Activated CD4-positive, alpha-beta T cell treated with anti-CD3 and anti-CD28 coated beads, Interleukin-2, amount 10 ng/mL, durations not matched to agents 24 days and 14 days (primary cell): ENCODE measurements at places on chromosomes 5 and 9. TPM values are rescaled to one million over a fixed set of nuclear protein-coding genes. Genes with fewer than 3 reads are reported as not detected.

TNFSF8 gene
- 148 and 150 TPM in 2 replicates for total RNA-seq

CERT1 gene
- 46.4 and 49.2 TPM in 2 replicates for total RNA-seq

THOC3 gene
- total RNA-seq, result 94.4 and 102 TPM in 2 replicates

ELL2 gene
- total RNA-seq, result 103 and 111 TPM in 2 replicates

ZCCHC10 gene
- 32.2 and 36.0 TPM in 2 replicates for total RNA-seq

MEIKIN gene
- not detected in 2 replicates for total RNA-seq

IGFBPL1 gene
- total RNA-seq, result not detected in 2 replicates

HAVCR2 gene
- total RNA-seq, result 70.0 and 73.1 TPM in 2 replicates

DNA sequence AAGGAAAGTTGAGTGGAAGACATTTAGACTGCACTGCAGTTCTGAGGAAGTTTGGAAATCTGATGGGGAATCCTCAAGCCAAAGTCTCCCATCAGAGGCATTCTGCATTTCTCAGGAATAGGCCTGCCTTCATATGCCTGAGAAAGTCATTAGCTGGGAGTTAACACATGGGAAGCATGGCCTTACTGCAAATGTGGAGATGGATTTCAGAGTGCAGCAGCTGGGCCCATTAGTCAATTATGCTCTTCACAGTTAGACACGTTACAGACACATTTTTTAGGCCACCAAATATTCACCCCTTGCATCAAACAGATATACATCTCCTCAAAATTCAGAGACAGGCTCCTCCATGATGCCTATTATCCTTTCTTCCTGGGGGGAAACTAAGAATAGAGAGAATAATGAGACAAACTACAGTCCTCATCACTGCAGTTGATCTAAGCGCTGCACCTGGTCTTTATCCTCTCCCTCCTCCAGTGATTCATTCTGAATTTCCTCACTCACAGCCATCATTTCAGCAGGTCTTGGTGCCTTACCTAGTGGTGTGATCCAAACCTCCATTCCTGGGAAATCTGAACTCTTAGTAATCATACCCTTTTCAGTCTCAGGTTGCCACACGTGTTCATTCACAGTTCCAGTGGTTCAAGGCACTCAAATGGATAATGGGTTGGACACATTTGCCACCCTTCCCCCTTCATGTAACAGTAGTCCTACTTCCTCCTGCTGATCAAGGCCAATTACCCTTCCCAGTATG, 47.9 kb upstream of the PPP2CA start:
- DNase-seq, result no peak
- H3K27ac ChIP-seq, result no peak overlapping the region
- peaks cover 5% of the 10 kb centered on the region for H3K4me1 ChIP-seq
- H3K4me3 ChIP-seq, result no peak overlapping the region
- H3K36me3 ChIP-seq, result no peaks in the 10 kb centered on the region

- no peak for DNase-seq
- no peaks in the 10 kb centered on the region for H3K4me1 ChIP-seq
- H3K36me3 ChIP-seq, result no peaks in the 10 kb centered on the region
- H3K27me3 ChIP-seq, result no peaks in the 10 kb centered on the region
These were observed 88.3 kb downstream of the BRINP1 start for GRCh38 chr9:119280740-119281485.

- H3K27ac ChIP-seq, result no peak overlapping the region
- no peak overlapping the region for H3K4me3 ChIP-seq
- H3K27me3 ChIP-seq, result peaks cover 38% of the 10 kb centered on the region
- no peaks in the 10 kb centered on the region for H3K4me1 ChIP-seq
- no peaks in the 10 kb centered on the region for H3K36me3 ChIP-seq
These were observed 13.9 kb downstream of the MAP1B start for GRCh38 chr5:72121052-72121779.

DNA sequence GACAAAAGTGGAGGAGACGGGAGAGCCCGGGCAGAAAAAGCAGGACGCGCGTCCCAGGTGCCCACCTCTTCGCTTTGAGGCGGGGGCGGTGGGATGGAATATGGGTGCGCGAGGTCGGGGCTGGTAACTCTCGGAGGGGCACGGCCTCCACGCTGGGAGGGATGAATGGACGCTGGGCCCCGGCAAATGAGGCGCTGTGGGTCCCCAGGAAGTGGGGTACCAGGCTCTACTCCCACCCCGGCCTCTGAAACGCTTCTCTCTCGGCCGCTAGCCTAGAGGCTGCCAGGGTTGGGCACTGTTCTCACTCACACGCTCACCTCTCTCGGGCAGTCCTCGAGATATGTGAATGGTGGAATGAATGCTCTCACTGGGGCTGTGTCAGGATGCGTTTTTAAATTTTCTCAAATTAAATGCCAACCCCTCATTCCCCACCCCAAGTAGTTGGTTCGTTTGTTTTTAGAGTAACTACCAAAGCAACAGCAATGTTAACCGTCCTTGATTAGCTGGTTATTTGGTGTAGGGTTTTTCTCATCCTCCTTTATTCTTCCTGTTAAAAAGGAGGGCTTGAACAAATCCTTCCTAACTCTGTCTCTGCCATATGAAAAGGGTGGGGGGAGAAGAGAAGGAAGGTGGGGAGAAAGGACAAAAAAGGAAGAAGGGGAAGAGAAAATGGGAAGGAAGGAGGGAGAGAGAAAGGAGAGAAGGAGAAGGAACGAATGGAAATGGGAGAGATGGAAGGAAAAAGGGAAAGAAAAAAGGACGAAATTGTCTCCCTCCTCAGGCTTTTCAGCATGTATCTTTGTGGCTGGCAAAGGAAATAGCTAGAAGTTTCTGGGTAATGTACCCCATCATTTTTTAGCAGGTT, 1.3 kb upstream of the EBF1 start:
- H3K36me3 ChIP-seq, result no peaks in the 10 kb centered on the region
- DNase-seq, result no peak
- peak overlapping the region; percentile 85 for H3K4me3 ChIP-seq
- peaks cover 91% of the 10 kb centered on the region for H3K27me3 ChIP-seq

DNA sequence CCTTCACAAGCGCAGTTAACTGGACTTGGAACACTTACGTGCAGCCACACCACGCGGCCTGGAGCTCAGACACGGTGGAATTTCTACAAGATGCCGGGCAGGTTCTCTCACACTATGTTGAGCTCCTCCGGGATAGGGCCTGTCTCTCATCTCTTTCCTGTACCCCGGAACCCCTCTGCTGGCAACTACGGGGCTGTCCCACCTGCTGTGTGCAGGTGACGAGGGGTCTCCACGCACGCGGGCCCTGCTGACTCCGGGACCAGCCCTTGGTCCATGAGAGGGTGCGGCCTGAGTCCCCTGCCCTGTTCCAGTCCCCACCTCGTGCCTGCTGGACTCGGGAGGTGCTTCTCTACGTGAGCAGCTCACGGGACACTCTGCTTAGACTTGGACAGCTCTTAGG, 40.1 kb downstream of the SLC6A3 start:
- H3K27ac ChIP-seq, result no peak overlapping the region
- DNase-seq, result no peak

GRCh38 chr9:38339496-38339895, 53.0 kb upstream of the ALDH1B1 start:
- no peaks in the 10 kb centered on the region for H3K36me3 ChIP-seq
- H3K27ac ChIP-seq, result no peak overlapping the region
- H3K4me3 ChIP-seq, result no peak overlapping the region
- DNase-seq, result no peak
- H3K4me1 ChIP-seq, result peaks cover 2% of the 10 kb centered on the region

DNA sequence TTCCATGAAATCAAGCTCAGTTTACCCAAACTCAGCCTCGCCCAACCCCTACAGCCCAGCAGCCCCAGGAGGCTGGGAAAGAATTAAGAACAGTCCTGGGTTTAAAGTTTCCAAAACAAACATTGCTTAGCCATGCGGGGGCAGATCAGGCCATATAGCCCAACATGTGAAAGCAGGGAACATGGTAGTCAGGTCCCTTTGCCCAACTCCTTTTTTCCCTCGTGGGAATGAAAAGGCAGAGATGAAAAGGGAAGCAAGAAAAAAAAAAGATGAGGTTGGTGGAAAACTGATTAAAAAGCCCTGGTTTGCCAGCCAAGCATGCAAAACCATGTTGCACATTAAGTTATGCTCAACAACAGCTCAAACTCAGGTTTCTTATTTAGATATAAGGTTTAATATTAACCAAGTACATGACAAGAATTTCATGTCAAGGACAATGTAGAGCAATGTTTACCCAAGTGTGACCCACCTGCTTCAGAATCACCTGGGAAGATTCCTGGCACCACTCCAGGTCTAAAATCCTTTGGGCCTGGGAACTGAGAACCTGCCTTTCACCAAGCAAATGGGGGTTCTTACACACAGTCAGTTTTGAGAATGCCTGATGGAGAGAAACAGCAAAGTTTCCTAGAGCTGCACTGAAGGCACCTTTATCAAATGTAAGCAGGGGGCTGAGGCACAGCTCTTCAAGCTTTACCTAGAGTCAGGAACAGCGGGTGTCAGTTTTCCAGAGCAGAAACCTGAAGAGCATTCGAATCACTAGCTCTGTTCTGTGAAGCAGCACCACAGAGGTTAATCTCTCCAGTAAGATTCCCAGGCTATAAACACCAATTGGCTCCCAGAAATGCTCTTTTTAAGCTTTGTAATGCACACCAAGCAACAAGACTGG, 1.7 kb downstream of the FREM1 start:
- no peaks in the 10 kb centered on the region for H3K4me1 ChIP-seq
- H3K36me3 ChIP-seq, result no peaks in the 10 kb centered on the region

DNA sequence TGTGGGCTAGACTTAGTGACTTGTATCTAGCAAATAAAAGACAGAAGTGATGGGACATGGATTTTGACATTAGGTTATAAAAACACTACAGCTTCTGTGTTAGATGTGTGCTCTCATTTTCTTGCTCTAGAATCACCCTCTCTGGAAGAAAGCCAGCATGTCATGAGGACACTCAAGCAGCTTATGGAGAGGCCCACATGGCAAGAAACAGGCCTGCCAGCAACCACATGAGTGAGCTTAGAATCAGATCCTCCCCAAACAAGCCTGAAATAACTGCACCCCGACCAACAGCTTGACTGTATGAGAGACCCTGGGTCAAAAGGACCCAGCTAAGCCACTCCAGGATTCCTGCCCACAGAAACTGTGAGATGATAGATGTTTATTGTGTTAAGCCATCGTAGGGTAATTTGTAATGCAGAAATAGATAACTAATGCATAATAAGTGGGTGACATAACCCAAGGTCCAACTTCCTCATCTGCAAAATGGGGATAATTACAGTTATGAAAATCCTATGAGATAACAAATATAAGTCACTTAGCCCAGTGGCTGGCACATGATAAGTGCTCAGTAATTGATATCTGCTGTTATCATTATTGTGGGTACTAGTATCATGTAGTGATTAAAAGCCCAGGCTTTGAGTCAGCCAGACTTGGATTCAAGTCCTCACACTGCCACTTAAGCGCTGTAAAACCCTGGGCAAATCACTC, 86.5 kb downstream of the KLHL3 start:
- H3K27me3 ChIP-seq, result no peaks in the 10 kb centered on the region
- H3K4me3 ChIP-seq, result no peak overlapping the region
- H3K36me3 ChIP-seq, result no peaks in the 10 kb centered on the region
- peak; percentile 19 for DNase-seq
- H3K4me1 ChIP-seq, result no peaks in the 10 kb centered on the region

GRCh38 chr5:148776780-148777179, 49.6 kb upstream of the ADRB2 start:
- H3K36me3 ChIP-seq, result no peaks in the 10 kb centered on the region
- no peak for DNase-seq
- H3K4me1 ChIP-seq, result no peaks in the 10 kb centered on the region
- no peak overlapping the region for H3K4me3 ChIP-seq
- H3K27me3 ChIP-seq, result peaks cover 31% of the 10 kb centered on the region

DNA sequence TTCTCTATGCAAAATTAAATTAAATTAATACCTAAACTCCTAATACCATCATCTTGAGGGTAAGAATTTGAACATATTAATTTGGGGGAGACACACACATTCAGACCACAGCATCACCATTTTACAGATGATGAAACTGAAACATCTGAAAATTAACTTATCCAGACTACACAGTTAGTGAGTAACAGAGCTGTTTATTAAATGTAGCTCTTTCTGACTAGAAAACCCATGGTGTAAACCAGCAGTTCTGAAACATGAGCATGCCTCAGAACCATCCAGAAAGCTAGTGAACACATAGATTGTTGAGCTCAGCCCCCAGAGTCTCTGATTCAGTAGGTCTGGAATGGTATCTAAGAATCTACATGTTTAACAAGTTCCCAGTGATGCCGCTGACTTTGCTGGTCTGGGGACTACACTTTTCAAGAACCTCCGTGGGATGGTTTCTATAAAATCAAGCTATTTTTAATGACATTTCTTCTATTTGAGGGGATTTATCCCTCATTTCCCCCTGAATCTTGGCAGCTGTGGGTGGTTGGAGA, 113.5 kb downstream of the RORB start:
- H3K4me1 ChIP-seq, result no peaks in the 10 kb centered on the region
- no peaks in the 10 kb centered on the region for H3K36me3 ChIP-seq
- no peak for DNase-seq
- H3K4me3 ChIP-seq, result no peak overlapping the region
- H3K27ac ChIP-seq, result no peak overlapping the region

- H3K27me3 ChIP-seq, result peaks cover 2% of the 10 kb centered on the region
- H3K4me1 ChIP-seq, result no peaks in the 10 kb centered on the region
- H3K27ac ChIP-seq, result no peak overlapping the region
- H3K4me3 ChIP-seq, result no peak overlapping the region
- no peak for DNase-seq
These were observed 127.4 kb downstream of the COL23A1 start for GRCh38 chr5:178462816-178463215.

DNA sequence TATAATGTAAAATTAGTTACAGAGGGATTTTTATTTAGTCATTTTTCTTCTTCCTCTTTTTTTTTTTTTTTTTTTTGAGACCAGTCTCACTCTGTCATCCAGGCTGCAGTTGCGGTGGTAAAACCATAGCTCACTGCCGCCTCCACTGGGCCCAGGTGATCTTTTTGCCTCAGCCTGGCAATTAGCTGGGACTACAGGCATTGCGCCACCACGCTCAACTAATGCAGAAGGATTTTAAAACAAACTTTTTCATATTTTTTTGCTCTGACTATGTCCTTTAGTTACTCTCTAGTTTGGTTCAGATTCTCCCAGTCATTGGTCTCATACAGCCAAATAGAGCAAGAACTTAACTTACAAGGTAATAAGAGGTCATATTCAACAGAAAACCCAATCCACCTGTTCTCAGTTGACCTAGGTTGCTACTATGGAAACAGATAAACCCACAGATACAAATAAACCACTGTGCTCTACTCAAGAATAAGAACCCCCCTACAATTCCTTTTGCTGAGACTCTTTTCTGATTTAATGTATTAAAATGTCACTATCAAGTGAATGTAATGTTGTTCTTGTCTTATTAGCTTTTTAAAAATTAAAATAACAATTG, 50.1 kb upstream of the TTC39B start:
- no peaks in the 10 kb centered on the region for H3K36me3 ChIP-seq
- H3K4me1 ChIP-seq, result peaks cover 10% of the 10 kb centered on the region
- H3K27ac ChIP-seq, result no peak overlapping the region
- H3K4me3 ChIP-seq, result no peak overlapping the region
- H3K27me3 ChIP-seq, result peaks cover 2% of the 10 kb centered on the region
- DNase-seq, result peak; percentile 81
